ENCODE measurements at places on chromosomes 6 and 20.

- no peak for DNase-seq
Observed at GRCh38 chr6:53366128-53366641, 17.4 kb upstream of the ELOVL5 start.

DNA sequence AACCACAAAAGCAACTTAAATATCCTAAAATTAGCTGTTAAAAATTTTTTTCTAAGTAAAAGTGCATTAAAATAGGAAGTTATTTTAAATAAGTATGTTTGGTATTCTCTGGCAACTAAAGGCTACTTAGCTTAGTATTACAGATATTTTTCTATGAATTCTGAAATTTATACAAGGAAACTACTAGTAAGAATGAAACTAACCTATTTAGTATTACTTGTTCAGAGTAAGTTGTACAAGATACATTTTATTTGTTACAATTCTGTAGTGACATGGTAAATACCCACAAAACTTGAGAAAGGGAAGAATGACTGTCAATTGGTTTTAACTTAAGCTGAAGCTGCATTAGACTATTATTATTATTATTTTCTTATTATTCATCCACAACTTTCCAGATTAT, 6.5 kb downstream of the PHIP start:
- no peak for DNase-seq

DNA sequence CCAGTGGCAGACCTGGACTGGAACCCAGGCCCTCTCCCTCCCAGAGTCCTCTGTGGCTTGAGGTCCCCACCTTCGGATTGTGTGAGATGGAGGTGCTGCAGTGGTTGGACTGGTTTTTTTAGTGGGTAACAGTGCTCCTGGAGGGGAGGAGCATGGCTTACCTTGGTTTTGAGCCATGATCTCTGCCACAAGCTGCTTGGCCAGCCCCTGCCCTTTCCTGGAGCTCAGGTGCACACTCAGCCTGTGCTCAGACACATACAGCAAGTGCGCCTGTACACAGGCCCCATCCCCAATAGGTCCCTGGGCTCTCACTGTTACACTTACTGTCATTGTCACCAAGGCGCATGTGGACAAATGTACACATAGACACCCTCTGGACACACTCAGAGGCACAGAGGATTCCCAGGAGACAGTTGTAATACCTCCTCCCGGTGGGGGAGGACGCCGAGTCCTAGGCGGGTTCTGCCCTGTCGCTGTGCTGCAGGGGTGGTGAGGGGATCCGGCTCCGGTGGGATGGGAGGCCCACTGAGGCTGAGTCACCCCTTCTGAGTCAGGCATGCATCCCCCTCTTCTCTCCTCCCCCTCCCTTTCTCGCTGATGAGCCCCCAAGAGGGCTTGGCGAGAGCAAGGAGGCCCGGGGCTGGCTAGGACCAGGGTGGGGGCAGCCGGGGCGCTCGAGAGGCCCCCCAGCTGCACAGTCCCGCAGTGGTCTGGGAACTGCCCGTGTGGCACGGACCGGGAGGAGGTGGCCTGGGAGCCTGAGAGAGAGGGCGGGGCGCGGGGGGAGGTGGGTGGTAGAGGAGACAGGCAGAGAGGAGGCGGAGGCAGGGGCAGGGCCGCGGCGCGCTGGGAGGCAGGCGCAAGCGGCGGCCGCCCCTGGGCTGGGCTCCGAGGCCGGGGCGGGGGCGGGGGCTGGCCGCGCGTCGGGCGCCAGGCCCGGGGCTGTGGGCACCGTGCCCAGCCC, 522 bp upstream of the EPB41L1 start:
- DNase-seq = peak; percentile 84

GRCh38 chr6:47701363-47701762, 3.0 kb downstream of the ADGRF4 start:
- no peak for DNase-seq

DNA sequence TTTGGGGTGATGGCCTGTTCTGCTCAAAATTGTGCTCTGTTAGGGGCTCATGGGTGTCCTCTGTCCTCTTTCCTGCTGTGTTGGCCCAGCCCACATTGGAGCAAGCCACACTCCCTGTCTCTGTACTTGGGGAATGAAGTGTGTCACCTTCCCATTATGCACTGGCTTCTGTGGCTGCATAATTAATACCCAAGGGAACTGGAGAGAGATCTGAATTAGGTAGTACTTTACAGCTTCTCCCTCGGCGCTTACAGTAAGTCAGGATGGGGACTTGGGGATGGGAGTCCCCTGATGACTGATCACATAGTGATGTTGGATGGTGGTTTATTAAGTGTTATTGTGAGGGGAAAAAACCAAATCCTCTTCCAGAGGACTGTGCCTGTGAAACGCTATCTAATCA, 116.6 kb downstream of the FOXO3 start:
- no peak for DNase-seq

DNA sequence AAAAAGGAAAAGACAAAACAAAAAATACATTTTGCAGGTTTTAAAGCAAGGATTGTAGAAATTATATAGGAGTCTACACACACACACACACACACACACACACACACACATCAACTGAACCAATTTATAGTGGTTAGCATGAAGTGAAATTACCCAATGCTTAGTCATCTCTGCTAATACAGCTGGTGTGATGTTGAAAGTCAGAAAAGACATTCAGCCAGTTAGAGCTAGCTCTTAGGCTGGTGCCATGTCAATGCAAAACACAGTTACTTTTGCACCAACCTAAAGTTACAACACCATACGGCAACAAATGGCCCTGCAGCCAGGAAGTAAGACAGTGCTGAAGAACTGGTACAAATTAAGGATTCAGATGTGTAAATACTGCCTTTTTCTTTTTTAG, 15.2 kb downstream of the FAM210B start:
- no peak for DNase-seq

DNA sequence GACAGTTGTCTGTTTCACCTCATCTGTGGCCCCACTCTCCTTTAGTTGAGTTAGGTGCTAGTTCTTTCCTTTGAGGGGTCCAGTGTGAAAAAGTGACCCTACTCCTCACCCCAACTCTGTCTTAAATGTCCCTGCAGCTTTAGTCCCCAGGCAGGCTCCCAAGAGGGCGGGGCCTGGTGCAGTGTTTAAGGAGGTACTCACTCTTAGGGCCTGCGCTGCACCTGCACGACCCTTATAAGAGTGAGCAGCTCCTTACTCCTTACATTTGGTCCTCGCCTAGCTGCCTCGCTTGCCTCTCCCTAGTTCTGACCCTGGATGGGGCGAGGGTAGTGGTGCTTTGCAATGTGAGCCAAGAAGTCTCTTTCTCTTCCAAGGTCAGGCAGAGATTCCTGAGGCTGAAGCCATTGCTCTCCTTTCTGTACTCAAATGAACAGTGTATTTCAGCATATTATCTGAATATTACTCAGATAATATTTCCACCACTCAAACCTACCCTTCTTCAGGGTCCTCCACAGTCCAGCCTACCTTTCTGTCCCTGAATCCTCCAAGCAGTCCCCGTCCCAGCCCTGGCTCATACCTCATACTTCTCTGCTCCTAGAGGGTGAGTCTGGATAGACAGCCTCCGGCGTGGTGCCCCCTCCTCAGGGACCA, 11.9 kb upstream of the VEGFA start:
- no peak for DNase-seq

GRCh38 chr6:136022224-136022874, 170.8 kb downstream of the PDE7B start:
- DNase-seq = no peak

DNA sequence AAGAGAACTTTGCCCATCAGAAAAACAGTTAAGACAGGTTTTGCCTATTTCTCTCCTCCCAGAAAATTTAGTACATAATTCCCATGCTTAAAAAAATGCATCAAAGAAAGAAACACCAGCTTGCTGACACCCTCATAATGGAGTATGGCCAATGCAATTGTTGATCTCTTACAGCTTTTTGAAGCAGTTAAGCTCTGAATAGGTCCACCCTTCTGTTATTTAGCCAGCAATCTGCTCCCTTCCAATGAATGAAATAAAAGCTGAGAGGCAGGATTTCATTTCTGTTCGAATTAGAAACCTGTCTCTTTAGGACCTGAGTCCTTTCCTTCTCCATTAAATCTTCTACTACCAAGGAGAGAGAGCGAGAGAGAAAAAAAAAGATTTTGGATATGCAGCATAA, 288.7 kb downstream of the RNF144B start:
- DNase-seq = no peak

- peak; percentile 33 for DNase-seq
Observed at GRCh38 chr20:24781418-24781980, 167.6 kb upstream of the CST7 start.

DNA sequence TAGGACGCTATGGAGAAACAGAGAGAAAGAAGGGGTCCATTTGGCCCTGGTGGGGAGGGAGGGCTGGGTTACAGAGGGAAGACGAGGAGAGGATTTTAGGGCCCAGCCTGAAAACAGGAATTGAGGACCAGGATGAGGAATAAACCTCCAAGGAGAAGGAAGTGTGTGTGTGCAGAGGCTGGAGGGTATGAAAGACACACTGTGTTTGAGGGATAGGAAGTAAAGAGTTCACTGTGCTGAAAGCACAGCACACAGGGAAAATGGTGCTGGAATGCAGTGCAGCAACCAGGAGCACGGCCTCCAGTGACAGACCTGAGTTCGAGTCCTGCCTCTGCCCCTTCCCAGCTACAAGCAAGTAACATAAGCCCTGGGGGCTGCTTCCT, 7.8 kb downstream of the MBOAT1 start:
- DNase-seq = no peak

DNA sequence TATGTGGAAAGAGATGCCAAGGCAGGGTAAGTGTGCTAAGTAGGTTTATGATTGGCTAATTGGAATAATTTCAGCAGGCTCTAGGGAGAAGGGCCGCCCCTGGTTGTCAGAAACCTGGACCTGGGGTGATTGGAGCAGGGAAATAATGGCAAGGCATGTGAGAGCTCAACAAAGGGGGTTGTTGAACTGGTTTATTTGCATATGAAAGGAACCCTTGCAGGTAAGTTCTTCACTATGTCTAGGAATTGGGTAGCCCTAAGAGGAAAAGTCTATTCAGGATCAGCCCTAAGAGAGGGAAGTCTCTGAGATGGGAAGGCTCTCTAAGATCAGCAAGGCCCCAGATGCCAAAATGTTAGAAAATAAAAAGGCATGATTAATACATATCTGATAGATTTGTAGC, 175.4 kb upstream of the PRND start:
- no peak for DNase-seq

- DNase-seq = no peak
Observed at GRCh38 chr6:166584155-166584554, 2.3 kb downstream of the RAMACL start.

DNA sequence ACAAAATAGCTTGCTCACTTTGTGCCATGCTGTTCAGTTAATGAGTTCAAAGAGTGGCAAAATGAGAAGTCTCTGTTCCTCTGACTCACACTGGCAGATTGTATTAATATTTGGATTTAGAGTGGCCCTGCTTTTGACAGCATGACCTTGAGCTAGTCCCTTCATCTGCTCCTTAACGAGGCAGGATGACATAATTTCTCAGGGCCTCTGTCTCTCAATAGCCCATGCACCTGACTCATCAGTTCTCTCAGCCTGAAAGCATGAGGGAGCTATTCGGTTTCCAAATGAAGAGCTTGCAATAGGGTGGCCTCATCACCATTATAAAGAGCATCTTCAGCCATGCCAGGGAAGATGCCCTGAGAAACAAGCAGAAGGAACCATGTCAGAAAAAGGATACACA, 38.2 kb downstream of the CAP2 start:
- no peak for DNase-seq

- DNase-seq = no peak
Observed at GRCh38 chr6:13794184-13794583, 20.2 kb downstream of the MCUR1 start.

GRCh38 chr6:113457198-113457597, 399.9 kb upstream of the MARCKS start:
- peak; percentile 89 for DNase-seq

GRCh38 chr20:35252037-35252461, 25.6 kb downstream of the MMP24 start:
- no peak for DNase-seq
